ENCODE measurements at places on chromosomes 2 and 18.

DNA sequence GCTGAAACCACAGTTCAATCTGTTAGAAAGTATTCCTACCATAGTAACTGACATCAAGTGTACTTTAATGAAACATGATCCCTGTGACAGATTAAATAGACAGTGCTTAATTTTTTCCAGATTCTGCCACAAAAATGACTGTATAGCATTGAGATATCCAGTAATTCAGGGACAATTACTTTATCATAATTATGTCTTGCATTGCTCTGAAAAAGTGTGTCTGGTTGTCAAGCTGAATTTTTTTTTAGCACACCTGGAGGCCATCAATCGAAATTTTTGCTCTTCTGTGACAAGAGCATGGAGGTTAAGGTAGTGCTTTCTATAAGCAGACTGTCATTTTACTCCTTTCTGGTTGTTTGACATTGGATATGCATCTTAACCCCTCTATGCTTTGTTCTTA is 1083.8 kb upstream of the NRXN1 start:
- no peak for DNase-seq

DNA sequence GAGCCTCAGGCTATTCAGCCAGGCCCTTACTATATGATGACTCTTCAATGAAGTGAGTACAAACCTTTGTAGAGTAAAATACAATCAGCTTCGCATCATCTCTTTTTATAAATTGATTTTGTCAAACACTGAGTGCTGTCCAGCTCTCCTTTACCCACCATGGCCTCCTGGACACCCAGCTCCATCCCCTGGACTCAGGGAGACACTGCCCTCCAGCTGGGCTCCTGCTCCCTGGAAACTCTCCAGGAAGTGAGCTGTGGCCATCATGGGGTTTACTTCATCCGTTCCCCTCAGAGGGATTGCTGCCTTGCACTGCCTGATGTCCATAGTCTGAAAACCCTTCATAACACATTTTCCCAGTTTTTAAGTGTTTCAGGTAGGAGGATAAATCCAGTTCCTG is 82.5 kb upstream of the XIRP2 start:
- no peak for DNase-seq

- no peak for DNase-seq
These were observed 41.3 kb upstream of the CHMP1B start for GRCh38 chr18:11809895-11810294.

GRCh38 chr2:219042750-219043149 is 1.4 kb upstream of the CFAP65 start:
- DNase-seq = no peak

- DNase-seq = no peak
These were observed 11.0 kb upstream of the RALB start for GRCh38 chr2:120241684-120242083.

DNA sequence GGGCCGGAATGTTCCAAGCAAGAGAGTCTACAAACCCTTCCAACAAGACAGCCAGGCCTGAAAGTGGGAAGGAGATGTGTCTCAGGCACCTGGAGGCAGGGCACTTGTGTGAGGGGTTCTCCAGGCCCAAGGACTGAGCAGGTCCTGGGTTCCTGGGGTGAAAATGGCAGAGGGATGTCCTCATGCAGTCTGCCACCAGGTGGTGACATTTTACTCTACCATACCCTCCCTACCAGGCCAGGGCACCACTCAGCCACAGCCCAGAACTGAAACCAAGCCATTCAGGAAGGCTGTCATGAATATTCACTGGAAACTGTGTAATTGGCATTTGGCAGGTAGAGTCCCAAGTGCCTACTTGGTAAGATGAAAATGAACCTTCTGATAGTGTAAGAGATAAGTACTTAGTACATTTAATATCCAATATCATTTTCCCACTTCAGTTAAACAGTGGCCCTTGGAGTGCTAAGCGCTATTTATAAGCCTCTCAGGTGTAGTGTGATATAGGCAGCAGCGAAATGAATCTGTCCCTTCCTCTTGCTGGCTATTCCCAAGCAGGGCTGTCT is 185.1 kb downstream of the MYO5B start:
- DNase-seq = no peak

DNA sequence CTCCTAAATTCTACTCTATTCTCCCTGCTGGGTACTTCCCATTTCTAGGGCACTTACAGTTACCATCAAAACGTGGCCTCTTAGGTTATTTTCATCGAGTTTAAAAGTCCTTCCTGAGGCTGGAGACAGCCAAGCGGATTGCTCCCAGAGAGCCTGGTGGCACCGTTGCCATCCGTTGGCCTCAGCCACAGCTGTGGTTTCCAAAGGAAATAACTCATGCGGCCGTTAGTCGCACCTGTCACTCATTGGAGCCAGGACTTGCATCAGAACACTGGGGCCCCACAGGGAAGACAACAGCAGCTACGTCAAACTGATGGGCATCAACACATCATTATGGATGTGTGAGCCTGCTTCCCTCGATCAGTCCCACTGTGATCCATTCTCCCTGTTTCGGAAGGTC is 453.4 kb downstream of the BCL11A start:
- no peak for DNase-seq

All from amniotic stem cell (primary cell).